Type B pancreatic cell (in vitro differentiated cells): ENCODE measurements at places on chromosomes 4 and X.
A peak's percentile ranks its signal among the peaks of the same experiment; 100 is the strongest.

- no peaks in the 10 kb centered on the region for H3K27me3 ChIP-seq
- H3K4me1 ChIP-seq: peaks cover 5% of the 10 kb centered on the region
- no peak overlapping the region for H3K4me3 ChIP-seq
- peaks cover 4% of the 10 kb centered on the region for H3K36me3 ChIP-seq
- no peak for DNase-seq
Measured at GRCh38 chr4:89700766-89701423, 136.1 kb downstream of the SNCA start.

DNA sequence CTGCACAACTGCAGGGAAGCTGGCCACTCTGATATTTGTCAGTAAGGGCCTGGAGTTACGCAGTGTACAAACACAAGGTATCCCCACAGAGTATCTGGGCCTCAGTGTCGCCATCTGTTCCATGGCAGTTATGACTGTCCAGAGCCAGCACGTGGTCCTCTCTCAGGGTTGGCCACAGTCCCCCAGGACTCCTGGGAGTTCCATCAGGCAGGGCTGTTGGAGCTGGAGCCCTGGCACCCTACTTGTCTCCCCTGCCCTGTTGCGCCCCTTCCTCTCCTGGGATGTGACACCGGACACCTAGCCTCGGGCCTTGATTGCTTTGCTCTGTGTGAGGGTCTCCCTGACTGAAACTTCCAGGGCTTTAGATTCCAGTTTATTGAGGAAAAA lies 8.4 kb downstream of the HTRA3 start:
- no peaks in the 10 kb centered on the region for H3K36me3 ChIP-seq
- no peak for DNase-seq
- H3K27ac ChIP-seq: no peak overlapping the region
- H3K4me3 ChIP-seq: no peak overlapping the region
- H3K27me3 ChIP-seq: peaks cover 7% of the 10 kb centered on the region
- H3K4me1 ChIP-seq: peaks cover 29% of the 10 kb centered on the region

GRCh38 chr4:7845493-7846128 lies 94.0 kb downstream of the AFAP1 start:
- no peak overlapping the region for H3K4me3 ChIP-seq
- peaks cover 17% of the 10 kb centered on the region for H3K4me1 ChIP-seq
- no peak for DNase-seq
- H3K27ac ChIP-seq: no peak overlapping the region

- H3K27me3 ChIP-seq: no peaks in the 10 kb centered on the region
- no peak for DNase-seq
- no peak overlapping the region for H3K4me3 ChIP-seq
- peaks cover 20% of the 10 kb centered on the region for H3K4me1 ChIP-seq
Measured at GRCh38 chrX:23509256-23509655, 158.0 kb upstream of the PRDX4 start.

DNA sequence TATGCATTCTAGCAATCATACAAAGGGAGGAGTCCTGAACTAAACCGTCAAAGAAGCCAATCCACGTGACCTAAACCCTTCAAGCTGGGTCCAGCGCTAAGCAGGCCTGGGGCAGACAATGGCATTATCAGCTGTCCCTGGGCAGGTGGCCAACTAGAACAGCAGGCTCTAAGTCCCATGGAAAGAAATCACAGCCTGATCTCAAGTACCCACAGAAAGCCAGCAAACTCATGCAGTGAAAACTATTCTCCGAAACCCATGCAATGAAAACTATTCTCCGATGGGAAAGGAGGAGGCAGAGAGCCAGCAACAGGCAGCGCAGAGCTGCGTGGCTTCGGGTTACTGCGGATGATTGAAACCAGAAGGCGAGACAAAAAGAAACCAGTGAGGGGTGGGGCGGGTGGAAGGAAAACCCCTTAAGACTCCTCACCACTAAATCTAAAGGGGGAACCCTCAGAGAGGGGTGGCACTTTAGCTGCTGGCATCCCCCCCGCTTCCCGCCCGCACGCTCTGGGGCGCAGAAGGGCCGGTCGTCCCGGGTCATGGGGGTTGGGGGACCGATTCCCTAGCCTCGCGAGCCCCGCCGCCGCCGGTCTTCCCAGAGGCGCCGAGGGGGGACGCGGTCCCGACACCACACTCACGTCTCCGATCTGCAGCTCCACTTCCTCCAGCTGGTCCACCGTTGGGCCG lies 567 bp downstream of the C4orf46 start:
- peak overlapping the region; percentile 99 for H3K4me3 ChIP-seq
- no peaks in the 10 kb centered on the region for H3K27me3 ChIP-seq
- peak; percentile 78 for DNase-seq
- H3K27ac ChIP-seq: peak overlapping the region; percentile 98
- peaks cover 19% of the 10 kb centered on the region for H3K4me1 ChIP-seq

DNA sequence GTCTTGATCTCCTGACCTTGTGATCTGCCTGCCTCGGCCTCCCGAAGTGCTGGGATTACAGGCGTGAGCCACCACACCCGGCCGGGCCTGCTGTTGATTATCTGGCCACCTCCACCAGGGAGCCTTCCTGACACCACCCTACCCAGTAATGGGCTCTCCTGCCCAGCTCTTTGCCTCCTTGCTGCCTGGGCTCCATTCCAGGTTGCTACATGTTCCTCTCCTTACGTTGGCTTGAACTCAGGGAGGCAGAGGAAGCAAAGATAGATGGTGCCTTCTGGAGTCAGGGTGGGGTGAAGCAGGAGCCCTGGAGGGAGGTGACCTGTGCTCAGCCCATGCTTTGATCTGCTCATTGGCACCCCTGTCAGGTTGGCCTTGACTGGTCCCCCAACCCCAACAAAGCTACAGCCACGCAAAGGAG lies 26.3 kb downstream of the FLNA start:
- no peaks in the 10 kb centered on the region for H3K36me3 ChIP-seq
- H3K4me3 ChIP-seq: no peak overlapping the region
- peaks cover 5% of the 10 kb centered on the region for H3K4me1 ChIP-seq
- no peak for DNase-seq
- H3K27ac ChIP-seq: no peak overlapping the region
- H3K27me3 ChIP-seq: no peaks in the 10 kb centered on the region

DNA sequence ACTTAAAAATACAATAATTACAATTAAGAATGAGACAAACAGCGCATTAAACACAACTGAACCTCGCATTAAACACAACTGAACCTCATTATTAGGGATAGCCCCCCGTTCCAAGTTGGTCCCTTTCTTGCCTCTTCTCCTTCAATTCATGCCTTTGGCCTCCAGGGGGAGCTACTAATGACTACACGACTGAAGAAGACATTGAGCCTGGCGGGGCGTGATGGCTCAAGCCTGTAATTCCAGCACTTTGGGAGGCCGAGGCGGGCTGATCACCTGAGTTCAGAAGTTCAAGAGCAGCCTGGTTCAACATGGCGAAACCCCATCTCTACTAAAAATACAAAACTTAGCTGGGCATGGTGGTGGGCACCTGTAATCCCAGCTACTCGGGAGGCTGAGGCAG lies 56.4 kb upstream of the NWD2 start:
- H3K4me3 ChIP-seq: no peak overlapping the region
- H3K36me3 ChIP-seq: no peaks in the 10 kb centered on the region
- peaks cover 3% of the 10 kb centered on the region for H3K27me3 ChIP-seq

DNA sequence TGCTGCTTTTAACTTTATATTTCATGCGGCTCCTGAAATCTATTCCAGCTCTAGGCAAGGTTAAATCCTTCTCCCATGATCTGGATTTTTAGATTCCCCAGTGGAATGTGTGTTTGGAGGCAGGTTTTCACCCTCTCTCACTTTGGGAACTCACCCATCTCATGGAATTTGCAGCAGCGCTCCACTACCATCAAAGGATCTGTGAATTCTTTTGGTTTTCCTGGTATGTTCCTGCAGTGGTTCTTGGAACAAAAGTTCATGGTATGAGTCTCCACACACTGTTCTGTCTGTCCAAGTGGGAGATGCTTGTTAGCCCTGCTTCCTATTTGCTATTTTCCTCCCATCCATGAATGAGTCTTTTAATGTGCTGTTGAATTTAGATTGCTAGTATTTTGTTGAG lies 14.0 kb downstream of the APOOL start:
- no peak for DNase-seq
- H3K27me3 ChIP-seq: no peaks in the 10 kb centered on the region
- H3K4me3 ChIP-seq: no peak overlapping the region
- H3K36me3 ChIP-seq: peaks cover 16% of the 10 kb centered on the region
